IPS-NIHi11 (cell line): ENCODE measurements at places on chromosomes 6 and 20.
A peak's percentile ranks its signal among the peaks of the same experiment; 100 is the strongest.

DNA sequence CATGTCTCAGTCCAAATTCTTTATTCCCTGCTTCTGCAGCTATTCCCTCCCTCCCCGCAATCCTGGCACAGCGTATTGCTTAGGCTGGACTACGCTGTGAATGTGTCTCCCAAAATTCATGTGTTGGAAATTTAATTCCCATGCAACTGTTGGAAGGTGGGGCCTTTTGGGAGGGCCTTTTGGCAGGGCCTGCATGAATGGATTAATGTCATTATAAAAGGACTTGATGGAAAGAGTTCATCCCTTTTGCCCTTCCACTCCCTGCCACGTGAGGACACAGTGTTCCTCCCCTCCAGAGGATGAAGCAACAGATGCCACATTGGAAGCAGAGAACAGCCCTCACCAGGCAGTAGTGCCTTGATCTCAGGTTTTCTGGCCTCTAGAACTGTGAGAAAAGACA, 20.4 kb upstream of the NOTCH4 start:
- DNase-seq: no peak

DNA sequence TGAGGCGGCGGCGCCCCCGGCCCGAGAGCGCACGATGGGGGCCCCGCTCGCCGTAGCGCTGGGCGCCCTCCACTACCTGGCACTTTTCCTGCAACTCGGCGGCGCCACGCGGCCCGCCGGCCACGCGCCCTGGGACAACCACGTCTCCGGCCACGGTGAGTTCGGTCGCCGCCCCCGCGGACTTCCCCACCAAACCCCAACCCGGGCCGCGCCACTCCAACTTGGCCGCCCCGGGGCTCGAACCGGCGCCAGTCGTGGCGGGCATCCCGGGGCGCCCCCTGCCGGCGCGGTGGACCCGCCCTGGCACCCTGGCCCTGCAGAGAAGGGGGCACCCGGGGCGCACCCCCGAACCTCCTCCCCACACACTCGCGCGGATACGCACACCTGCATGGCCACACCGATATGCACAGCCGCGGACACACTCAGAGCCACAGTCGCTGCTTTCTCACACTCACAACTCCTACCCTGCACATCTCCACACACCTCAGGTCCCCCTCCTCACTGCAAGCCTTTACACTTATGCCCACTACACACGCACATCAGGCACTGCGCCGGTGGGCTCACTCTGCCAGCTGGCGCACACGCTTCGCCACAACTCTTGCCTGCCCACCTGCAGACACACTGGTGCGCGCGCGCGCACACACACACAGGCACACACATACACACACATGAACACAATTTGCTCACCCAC, 535 bp downstream of the VSTM2L start:
- peak; percentile 73 for DNase-seq

DNA sequence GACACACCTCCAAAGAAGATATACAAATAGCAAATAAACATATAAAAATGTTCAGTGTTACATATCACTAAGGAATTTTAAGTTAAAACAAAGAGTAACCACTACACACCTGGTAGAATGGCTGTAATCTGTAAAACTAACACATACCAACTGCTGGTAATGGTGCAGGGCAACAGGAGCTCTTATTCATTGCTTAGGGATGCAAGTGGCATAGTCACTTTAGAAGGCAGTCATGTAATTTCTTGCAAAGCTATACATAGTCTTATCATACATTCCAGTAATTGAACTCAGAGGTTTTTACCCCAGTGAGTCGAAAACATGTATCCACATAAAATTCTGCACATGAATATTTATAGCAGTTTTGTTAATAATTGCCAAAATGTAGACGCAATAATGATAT, 906.8 kb upstream of the CITED2 start:
- DNase-seq: no peak

GRCh38 chr6:3797231-3798054, 45.9 kb upstream of the PXDC1 start:
- DNase-seq: no peak

DNA sequence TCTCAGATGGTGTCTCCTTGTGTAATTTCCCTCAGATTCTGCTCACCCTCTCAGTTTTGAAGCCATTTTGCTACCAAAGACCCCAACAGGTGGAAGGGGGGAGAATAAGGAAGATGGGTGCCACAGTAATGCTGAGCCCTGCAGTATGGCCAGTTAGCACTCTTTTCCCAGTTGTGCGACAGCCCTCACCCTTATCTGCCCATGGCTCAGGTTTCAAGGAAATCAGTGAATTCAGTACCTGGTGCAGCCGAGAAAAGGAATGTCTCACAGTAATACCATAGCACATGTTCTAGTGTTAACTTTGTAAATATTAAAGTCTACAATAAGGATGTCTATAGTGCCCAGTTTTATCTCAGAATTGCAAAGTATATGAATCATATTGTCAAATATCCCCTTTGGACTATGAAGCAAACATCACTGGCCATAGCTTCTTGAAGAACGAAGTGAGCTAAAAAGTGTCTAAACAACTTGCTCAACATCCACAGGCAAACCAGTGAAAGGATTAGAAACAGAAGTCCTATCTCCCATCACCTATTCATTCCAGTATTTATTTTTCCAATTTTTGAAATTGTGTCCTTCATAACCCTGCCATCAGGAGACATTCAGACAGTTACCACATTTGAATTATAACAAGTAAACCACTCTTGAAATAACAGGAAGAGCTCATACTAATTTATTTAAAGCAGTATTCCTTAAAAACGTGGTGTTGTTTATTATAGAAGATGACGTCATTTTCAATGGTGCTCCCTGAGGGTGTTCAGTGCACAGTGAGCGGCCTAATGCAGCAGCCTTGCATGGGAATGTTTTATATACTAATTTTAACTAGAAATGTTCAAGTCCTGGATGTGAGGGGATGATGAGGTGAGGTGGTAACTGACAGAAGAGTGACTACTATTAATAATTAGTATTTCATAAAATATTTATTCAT, 366.2 kb downstream of the TFAP2A start:
- DNase-seq: no peak

- DNase-seq: no peak
Observed at GRCh38 chr6:168964138-168964835, 289.4 kb downstream of the THBS2 start.

GRCh38 chr20:12808006-12808567, 200.7 kb upstream of the SPTLC3 start:
- DNase-seq: no peak

GRCh38 chr20:35738410-35739179, 3.5 kb downstream of the RBM39 start:
- DNase-seq: no peak

- peak; percentile 45 for DNase-seq
Observed at GRCh38 chr6:111534231-111534751, 51.3 kb upstream of the REV3L start.

GRCh38 chr6:100664274-100665040, 199.7 kb upstream of the SIM1 start:
- DNase-seq: peak; percentile 9
